C1 segment of cervical spinal cord (tissue), 14 donors: ENCODE measurements at places on chromosomes 5 and 9.

DNA sequence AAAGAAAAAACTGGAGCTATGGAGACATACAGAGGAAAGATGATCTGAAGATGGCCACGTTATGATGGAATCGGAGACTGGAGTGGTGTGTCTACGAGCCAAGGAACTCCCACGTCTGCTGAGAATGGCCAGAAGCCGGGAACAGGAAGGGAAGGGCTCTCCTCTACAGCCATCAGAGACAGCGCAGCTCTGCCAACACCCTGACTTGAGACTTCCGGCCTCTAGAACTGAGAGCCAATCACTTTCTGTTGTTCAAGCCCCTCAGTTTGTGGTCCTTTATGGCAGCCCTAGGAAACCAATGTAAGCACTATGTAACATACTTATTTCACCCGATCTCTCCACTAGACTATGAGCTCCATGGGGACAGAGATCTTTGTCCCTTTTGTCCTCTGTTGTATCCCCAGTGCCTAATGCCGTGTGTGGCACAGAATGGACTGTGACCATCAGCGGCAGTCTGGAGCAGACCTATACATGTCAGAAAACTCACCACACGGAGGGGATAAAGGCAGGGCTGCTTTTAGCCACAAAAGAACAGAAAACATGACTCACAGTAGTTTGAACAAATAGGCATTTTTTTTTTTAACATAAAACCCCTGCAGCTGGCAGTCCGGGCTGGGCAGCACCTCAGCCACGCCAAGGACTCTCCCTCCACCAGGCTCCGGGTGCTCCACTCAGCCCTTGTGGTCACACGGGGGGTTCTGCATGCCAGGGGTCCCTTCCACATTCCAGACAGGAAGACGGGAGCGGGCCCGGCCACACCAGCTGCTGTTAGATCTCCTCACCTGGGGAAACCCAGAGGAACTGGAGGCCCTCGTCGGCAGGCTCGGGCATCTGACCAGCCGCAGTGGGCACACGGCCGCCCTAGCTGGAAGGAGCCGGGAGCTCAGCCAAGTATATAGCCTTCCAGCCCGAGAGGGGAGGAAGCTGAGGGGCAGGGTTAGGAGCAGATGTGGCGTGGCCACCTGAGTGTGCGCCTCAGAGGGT is 16.1 kb upstream of the MXD3 start:
- DNase-seq = no peak

DNA sequence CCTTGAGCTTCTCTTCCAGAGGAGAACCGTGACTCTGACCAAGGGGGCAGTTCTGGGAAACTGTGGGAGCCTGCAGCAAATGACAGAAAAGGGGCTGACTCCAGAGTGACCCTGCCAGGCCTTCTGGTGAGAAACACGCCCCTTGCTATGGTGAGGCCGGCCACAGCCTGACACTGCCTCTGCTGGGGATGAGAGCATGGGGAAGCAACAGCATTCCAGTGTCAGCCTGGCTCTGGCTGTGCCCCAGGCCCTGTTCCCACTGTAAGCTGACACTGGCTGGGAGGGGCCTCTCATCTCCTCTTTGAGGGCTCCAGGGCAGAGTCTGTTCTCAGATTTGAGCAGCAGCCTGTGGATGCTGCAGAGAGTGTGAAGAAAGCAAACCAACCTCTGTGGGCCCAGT is 180.0 kb upstream of the IL12B start:
- DNase-seq = no peak

GRCh38 chr5:35336230-35336629 is 105.9 kb upstream of the PRLR start:
- no peak for DNase-seq

DNA sequence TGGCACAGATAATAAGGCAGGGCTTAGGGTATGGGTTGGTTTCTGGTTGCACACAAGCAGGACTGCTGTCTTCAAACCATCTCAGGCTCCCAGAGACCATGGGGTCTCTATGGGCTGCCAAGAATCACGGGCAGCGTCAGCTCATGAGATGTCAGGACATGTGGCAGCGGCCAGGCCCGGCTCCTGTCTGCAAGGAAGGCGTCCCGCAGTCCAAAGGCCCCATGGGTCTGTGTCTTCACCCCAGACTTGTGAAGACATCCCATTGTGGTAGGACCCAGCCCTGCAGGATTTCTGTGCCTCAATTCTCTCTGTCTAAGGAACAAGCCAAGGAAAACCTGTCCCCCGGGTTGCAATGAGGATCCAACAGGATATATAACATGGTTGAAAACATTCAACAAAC is 32.6 kb downstream of the IPPK start:
- DNase-seq = no peak

- DNase-seq = no peak
Measured at GRCh38 chr5:83891261-83891660, 170.6 kb upstream of the HAPLN1 start.

GRCh38 chr5:73693573-73694061 is 67.6 kb downstream of the ARHGEF28 start:
- DNase-seq = no peak
